ENCODE measurements at places on chromosomes 6 and 20.
A peak's percentile ranks its signal among the peaks of the same experiment; 100 is the strongest.

DNA sequence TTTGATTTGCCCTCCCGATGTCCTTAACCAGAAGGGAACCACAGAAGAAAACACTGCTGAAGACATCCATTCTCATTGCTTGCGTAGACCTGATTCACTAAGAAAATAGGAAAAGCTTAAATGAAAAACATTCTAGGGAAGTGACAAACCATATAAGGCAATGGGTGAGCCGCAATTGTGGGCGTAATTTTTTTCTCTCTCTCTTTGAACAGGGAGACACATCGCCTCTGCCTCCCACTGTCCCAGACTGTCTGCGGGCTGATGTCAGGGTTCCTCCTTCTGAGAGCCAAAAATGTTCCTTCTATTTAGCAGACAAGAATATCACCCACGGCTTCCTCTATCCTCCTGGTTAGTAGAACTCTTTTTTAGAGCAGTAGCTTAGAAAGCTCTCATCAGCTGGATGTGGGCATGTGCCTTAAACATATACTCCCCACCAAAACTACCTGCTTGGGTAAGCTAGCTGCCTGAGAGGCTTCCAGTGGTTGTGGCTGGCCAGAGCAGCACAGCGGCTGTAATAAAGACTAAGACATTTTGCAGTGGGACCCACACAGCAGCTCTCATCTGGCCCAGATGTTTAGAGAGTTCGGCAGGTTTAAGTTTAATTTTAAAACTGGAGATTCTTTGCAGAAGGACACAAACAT, 22.7 kb upstream of the CTAGE9 start:
- DNase-seq, result peak; percentile 5

DNA sequence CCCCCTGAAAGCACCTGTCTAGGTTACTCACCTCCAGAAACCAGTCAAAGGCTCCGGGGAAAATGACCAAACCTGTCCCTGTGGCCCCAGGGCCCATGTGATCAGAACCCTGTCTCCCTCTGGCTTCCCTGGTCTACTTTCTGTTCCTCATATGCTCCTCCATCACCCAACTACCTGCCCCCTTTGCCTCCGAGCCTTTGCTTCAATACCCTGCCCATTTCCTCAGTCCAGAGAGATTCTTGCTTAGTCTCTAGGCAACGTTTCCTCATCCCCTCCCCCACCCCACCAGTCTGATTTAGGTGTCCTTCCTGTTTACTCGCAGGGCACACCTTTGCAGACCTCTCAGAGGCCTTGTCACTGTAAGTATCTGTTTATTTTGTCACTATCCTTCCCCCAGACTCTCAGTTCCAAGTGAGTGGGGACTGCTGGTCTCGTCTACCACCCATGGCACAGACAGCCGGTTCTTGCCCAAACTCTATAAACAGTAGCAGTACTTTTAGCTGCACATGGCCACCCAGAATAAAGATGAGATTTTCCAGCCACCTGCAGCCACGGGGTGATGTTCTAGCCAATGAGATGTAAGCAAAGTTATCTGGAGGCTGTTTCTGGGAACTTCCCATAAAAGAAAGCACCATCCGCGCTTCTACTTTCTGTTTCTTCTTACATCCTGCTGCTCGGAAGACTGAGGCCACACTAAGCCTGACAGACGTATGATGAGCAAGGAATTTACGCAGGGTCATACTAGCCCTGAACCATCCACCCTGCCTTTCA, 13.3 kb downstream of the ELOVL5 start:
- no peak for DNase-seq

DNA sequence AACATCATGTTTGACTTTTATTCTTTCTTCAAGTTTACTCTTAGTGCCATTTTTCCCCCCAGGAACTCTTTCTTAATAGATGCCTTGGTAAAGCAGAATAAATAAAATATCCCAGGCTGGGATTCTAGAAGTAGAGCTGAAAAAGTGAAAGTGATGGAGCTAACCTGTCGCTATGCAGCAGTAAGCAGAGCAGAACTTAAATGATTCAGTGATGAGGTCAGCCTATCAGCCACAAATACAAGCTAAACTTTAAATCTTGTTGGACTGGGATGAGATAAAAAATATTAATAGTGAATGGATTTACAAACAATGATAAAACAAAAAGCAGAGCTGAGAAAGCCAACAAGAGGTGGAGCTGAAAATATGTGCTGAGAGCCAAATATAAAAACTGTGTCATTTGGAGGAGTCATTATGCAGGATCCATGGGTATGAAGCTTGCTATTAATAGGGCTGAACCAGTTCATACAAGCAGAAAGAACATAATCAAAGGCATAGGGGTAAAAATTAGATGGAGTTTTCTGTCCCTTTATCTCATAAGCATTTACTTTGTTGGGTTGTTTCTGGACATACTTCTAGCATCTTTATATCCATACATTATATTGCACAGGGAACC, 877.8 kb downstream of the EPHA7 start:
- no peak for DNase-seq

- peak; percentile 61 for DNase-seq
These were observed 128.8 kb downstream of the PHF3 start for GRCh38 chr6:63764318-63764916.

DNA sequence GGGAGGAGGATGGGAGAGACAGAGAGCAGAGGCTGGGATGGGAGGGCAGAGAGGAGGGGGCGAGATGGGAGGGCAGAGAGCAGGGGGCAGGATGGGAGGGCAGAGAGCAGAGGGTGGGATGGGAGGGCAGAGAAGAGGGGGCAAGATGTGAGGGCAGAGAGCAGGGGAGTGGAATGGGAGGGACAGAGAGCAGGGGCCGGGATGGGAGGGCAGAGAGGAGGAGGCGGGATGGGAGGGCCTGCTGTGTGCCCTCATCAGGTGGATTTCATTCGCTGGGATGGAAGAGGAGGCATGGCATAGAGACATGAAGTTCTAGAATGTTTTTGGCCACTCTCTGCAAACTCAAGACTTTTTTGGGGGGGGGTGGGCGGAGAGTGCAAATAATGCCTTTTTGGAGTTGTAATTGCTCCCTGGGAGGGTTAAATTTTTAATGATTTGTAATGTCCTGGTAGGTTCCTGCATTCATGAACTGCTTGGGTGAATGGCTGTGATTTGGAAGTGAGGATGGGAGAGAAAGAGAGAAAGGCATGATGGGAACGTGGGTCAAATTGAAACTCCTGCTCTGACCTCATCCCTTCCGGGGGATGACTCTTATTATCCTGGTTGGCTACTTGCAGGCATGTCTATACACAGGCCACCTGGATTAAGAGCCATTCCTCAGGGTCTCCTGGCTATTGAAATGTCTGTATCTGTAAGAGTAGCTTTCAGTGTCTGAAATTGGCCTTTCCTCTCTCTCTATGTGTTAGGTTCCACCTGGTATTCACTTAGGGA, 162.4 kb upstream of the AGPAT4 start:
- no peak for DNase-seq
